ENCODE measurements at places on chromosomes 3 and 15.

- no peak for DNase-seq
Observed at GRCh38 chr3:147794596-147794995, 385.4 kb downstream of the ZIC1 start.

DNA sequence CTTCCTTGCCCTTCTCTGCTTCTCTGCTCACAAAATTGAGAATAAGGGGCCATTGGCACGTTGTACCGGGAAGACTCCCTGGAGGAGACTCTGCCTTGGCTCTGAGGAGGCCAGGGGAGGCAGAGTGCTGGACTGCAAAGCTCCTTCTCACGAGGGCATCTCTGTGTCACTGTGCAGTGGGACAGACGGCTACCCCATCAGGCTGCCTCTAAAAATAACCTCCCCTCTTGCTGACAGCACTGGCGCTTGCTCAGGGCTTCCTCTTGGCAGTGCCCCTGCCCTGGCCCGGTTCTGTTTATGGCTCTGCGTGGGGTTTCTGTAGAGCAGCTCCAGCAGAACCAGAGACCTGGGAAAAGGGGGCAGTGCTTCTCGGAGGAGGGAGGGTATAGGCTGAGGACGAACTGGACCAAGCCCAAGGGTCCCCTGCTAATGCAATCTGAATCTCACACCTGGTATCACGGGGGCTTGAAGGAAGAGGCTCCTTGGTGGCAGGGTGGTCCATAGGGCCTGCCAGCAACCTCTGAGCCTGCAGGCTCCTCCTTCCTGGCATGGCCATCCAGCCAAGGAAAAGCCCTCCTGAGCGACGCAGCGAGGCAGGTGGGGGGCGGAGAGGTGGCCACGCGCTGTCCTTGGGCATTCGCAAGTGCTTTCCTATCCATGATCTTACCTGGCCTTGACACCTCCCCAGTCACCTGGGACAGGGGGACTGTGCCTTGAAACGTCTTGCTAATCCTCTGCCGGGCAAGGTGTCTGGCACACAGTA, 63.3 kb upstream of the TLE3 start:
- no peak for DNase-seq

DNA sequence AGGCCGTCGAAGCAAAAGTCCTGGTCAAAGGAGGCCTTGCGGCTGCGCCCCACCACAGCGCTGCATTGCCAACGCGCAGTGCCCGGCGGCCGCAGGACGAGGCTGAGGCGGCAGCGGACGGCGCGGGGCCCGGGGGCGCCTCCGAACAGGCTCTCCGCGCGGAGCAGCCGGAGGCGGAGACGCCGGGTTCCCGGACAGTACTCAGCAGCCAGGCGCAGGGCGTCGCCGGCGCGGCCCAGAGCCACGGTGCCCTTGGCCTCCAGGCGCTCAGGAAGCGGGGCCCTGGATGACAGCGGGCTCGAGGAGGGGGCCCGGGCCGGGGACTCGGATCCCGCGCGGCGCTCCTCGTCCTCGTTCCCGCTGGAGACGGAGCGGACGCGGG, 1.1 kb downstream of the C2CD4B start:
- DNase-seq, result no peak

DNA sequence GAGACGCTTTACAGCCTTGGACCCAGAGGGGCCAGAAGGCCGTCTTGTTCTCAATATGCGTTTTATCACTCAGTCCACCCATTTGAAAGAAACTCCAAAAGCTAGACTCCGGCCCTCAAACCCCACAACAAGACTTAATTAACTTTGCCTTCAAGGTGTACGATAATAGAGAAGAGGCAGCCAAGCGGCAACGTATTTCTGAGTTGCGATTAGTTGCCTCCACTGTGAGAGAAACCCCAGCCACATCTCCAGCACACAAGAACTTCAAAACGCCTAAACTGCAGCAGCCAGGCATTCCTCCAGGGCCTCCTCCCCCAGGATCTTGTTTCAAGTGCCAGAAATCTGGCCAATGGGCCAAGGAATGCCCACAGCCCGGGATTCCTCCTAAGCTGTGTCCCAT, 17.4 kb upstream of the INO80 start:
- DNase-seq, result no peak

DNA sequence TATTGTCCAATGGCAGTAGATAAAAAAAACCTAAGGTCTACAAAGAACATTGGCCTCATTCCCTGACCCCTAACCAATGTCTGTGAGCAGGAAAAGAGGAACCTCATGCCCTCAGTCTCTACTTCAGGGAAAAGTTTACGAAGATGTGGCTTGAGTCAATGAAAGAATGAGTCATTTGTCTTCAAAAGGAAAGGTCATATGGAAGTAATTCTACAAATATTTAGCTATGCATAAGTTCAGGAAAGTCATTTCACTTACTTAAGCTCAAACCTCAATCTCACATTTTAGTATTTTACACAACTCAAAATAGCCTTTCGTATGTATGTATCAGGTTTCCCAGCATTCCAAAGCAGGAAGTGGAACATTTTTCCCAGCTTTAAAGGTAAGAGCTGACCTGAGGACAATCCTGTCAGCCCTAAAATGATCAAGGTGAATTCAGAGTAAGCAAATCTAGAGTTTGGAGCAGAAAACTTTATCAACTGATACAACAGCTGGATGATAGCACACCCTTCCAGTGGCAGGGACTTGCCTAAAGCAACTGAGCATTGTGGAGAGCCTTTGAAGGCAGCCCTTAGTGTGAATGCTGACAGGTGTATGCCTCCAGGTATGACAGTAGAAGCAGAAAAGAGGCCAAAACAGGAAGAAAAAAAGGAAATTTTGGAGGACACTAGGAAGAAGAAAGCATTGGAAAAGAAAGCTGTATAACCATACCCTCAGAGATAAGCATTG, 53.9 kb upstream of the ACKR4 start:
- DNase-seq, result no peak

DNA sequence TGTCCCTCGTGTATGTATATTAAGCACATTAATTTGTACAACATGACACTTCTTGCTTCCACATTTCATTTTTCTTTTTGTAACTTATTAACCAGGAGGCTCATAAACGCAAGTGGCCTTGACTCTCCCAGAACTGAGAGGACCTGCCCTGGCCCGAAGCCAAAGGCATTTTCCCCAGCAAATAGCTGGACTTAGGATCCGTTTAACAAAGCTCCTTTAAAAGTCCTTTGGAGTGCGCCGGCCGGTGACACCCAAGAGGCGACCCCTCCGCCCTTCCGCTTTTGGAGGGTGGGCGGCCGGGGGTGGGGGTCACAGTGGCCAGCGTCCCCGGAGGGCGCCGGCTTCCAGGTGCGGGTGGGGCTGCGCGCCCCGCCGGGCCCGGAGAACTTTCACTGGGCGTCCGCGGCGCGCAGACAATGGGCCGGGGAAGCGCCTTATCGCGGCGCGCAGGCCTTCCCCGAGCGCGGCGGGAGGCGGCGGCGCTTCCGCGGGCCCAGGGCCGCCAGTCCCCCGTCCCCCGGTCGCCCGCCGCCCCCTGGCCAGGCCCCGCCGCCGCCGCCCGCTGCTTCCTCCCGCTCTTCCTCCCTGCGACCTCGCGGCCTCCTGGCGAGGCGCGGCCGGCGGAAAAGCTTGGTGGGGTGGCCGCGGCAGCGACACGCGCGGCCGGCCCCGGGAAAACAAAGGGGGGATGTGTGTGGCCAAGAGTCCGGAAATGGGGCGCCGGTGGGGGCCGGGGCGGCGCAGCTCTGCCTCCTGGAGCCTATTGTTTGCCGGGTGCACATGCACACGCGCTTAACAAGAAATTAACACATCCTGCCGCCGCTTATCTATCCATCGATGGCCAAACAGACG, 613.4 kb downstream of the MCTP2 start:
- DNase-seq, result no peak

- DNase-seq, result no peak
Observed at GRCh38 chr3:128210711-128211110, 57.4 kb downstream of the EEFSEC start.

DNA sequence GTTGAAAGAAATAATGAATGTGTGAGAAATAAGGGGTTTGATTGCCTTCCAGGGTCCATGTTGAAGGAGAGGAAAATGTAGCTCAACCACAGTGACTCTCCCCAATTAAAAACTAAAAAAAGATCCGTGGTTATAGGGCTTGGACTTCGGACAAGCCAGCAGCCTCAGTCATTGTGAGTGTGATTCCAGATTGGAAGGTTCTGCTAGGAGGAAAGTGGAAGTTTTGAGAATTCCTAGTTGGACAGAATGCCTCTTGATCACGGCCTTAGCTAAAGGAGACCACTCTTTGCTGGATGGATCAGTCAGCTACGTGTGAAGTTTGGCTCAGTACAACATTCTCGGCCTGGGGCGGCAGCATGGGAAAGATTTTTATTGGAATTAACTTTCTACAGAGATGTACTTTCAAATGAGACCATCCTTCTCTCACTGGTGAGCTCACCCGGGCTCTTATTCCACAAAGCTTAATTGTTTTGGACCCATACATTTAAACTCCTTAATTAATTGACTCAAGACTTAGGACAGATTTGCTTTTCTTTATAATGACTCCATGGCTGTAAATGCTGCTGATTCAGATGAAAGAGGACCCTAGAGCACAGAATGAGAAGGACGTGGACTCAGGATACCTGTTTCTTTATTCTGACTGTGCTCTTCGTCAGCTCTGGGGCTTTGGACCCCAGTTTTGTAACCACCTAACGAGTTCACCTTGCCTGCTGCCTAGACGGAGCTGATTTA, 27.5 kb downstream of the FLNB start:
- DNase-seq, result no peak

Data from SIG-M5 (cell line).